ENCODE measurements at places on chromosomes 1 and 21.

DNA sequence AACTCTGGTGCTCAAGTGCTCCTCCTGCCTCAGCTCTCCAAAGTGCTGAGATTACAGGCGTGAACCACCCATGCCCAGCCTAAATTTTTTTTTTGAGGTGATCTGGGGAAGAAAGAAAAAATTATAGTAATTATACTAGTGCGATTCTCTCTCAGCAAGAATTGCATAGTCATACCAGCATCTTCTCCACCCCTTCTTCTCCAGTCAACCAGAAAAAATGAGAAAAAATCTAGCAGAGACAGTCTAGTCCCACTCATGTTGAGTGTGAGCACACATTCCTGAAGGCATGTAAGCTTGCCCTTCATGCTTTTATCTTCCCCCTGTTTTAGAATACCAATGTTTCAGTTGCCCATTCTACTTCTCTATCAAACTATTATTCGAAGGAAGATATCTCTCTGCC is 207.6 kb downstream of the S1PR1 start:
- no peak for DNase-seq

- DNase-seq: no peak
Observed at GRCh38 chr1:54122992-54123391, 29.8 kb downstream of the CDCP2 start.

DNA sequence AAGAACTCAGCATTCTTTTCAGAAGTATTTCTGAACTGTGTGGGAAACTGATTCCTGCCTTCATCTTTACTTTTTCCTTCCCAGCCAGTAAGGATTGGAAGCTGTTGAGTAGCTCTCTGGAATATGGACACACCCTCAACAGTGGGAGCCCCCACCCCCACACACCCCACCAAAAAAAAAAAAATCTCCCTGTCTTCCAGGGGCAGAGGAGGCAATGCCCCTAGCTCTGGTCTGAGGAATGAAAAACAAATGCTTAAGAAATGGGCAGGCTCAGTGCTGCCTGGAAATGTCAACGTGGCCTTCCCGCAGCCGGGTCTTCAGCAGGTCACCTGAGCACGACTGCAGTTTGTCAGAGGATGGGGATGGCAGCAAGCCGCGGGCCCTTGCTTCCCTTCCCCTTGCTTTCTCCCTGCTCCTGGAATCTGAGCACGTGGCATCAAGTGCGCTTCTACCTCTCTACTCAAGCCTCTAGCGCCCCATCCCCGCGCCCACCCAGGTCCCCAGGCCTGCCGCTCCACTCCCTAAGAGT is 479 bp downstream of the RGS16 start:
- no peak for DNase-seq

GRCh38 chr1:119587341-119587740 is 60.7 kb downstream of the ZNF697 start:
- peak; percentile 47 for DNase-seq

DNA sequence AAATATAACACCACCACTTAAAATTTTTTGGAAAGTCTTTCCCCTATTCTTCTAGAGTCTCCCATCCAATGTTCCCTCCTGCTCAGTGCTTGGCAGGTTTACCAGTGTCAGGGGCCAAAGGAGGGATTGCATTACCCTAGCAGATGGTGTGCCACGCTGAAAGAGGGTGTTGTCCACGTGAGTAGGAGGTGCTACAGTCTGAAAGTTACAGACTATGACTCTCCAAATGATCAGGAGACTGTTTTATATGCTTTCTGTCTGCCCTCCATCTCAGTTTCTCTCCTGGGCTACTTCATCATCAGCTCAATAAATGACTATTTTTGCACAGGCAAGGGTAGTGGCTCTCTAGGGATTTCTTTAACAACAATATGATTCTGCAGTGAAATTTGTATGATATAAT is 31.3 kb upstream of the ANGPTL7 start:
- peak; percentile 57 for DNase-seq

DNA sequence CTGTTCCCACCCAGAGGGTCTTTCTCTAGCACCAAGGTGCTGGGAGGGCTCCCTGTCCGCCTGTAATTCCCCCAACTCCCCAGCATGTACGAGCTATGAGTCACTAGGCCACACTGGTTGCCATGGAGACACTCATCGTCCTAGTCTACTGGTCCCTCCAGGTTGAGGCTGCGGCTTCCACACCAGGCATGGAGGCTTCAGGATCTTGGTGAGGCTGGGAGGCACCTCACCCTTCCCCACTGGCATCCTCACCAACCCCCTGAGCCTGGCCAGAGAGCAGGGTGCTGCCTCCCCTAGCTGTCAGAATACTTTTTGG is 75.6 kb upstream of the KAZN start:
- DNase-seq: peak; percentile 92

Measured in cardiac fibroblast (primary cell).